ENCODE measurements at places on chromosomes 11 and 22. TPM values are rescaled to one million over a fixed set of nuclear protein-coding genes. Genes with fewer than 3 reads are reported as not detected.
A peak's percentile ranks its signal among the peaks of the same experiment; 100 is the strongest.

- no peak for DNase-seq
These were observed 78.6 kb downstream of the MAML2 start for GRCh38 chr11:96264364-96264763.

DNA sequence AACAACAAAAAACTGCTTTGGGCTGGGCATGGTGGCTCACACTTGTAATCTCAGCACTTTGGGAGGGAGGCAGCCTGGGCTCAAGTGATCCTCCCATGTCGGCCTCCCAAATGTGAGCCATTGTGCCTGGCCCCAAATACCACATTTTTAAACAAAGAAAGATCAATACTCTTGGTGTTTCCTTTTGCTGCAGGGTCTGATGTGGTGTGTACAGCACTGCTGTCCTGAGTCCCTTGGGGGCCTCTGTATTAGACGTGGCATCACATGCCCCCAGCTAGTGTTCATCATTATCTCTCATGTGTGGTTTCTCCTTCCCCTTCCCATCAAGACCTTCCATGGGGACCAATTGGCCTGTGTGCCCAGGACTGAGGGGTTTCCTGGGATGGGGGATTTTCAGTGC lies 20.5 kb upstream of the XBP1 start:
- DNase-seq = no peak

GRCh38 chr11:119696378-119697222 lies 32.4 kb downstream of the NECTIN1 start:
- peak; percentile 97 for DNase-seq

DNA sequence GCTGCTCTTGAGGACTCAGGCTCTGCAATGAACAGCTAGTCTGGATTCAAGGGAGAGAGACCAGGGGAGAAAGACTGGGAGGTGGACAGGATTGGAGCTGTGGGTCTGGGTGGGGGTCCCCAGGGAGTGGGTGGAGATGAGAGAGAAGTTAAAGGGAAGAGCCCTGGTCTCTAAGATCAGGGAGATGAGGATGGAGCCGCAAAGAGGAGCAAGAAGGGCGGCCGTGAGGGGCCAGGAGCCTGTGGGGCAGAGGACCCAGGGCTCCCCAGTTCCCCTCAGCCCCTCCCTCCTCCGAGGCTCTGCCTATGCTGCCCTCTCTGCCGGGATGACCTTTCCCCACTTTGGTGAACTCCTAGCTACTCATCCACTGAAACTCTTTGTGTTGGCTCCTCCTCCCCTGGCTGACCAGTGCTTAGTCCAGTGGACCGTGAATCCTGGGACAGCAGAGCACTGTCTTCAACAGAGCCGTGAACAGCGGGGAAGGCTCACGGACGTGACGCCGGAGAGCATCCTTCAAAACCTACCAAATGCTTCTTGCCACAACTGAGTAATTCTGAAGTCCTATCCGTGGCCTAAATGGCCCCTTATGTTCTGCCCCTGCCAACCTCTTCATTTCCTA lies 16.4 kb upstream of the RFPL3 start:
- DNase-seq = no peak

- no peak for DNase-seq
These were observed 80.7 kb downstream of the ARHGAP20 start for GRCh38 chr11:110631551-110631950.

DNA sequence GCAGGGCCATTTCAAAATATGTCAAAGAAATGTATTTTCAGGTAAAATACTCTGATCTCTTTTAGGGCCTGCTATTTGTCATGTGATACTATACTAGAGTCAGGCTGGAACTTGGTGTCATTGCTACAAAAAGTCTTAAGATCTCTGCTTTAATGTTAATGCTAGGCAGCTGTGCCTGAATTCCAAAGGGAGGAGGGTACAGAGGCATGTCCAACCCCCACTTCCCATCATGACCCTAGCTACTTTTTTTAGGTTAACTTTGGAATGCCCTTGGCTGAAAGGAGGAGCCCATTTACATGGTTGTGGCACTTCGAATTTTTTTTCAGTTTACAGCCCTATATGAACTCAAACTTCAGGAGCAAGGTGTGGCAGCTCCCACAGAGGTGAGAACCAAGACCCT lies 58.1 kb downstream of the OSBP2 start:
- no peak for DNase-seq

DNA sequence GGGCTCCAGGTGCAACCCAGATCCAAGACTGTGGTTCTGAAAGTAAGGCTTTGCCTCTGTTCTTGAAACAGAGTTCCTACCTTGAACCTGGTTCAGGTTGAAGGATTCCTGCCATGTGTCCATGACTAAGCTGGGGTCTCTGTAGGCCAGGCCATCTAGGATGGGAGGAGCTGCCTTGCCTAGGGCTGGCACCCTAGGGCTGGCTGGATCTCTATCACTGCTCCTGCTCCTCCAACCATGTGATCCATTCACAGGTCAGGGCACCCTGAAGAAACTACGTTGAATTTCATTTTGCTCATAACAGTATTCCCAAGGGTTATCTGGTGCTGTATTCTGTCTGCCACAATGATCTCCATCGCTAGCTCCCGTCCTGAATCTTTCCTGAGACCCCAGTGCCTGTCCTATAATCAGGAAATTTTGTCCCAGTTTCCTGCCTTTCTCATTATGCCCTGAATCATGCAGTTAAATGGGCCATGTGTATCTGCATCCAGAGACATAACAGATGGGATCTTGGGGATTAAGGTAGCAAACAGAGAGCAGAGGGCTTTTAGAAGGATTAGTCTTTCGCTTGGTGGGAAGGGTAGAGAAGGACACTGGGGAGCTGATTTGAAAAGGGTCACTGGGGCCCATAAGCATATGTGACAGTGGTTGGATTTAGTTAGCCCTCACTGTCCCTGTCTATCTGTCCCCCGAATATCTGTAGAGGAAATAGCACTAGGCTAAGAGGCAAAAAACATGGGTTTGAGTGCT lies 98.2 kb upstream of the MTMR2 start:
- no peak for DNase-seq

DNA sequence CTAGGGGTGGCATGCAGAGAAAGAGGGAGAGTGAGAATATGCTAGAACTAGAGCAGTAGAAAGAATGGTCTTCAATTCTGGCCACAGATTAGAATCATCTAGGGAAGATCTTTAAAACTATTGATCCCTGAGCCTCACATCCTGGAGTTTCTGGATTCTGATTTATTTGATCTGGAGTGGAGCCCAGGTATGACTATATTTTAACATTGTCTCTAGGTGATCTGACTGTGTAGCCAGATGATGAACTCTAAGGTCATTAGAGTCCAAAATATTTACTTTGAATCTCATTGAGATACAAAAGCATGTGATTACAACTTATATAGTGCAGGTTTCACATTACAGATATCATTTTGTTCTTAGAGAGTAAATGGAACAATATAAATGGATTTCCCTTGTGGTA lies 79.7 kb downstream of the FDX1 start:
- DNase-seq = no peak

DNA sequence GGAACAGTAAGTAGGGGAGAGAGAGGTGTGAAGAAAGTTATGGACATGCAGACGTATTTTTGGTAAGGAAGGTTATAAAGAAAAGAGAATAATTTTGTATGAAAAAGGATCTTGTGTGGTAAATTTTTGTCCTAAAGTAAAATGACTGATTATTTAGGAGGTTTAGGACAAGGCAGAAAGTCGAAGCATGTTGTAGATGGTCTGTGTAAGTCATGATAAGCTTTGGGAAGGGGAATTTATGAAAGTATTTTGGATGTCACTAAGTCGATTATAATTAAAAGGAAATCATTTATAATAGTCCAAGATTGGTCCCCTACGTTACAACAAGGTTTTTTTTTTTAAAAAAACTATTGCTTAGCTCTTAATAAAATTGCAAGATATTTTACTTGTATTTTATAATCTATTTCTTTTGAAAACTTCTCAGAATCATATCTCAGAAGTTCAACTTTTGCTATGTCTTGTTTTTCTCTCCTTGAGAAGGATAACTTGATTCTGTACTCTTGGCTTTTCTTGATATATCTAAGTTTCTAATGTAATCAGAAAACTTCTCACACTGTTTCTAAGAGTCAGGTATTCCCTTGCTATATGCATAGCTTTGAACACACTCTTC lies 10.9 kb upstream of the CABP2 start:
- DNase-seq = peak; percentile 44

GRCh38 chr11:9493492-9493891 lies 32.7 kb downstream of the ZNF143 start:
- no peak for DNase-seq

- DNase-seq = no peak
These were observed 6.9 kb downstream of the EHD1 start for GRCh38 chr11:64871492-64871891.

GRCh38 chr11:29255401-29255800 lies 761.4 kb downstream of the KCNA4 start:
- no peak for DNase-seq

DNA sequence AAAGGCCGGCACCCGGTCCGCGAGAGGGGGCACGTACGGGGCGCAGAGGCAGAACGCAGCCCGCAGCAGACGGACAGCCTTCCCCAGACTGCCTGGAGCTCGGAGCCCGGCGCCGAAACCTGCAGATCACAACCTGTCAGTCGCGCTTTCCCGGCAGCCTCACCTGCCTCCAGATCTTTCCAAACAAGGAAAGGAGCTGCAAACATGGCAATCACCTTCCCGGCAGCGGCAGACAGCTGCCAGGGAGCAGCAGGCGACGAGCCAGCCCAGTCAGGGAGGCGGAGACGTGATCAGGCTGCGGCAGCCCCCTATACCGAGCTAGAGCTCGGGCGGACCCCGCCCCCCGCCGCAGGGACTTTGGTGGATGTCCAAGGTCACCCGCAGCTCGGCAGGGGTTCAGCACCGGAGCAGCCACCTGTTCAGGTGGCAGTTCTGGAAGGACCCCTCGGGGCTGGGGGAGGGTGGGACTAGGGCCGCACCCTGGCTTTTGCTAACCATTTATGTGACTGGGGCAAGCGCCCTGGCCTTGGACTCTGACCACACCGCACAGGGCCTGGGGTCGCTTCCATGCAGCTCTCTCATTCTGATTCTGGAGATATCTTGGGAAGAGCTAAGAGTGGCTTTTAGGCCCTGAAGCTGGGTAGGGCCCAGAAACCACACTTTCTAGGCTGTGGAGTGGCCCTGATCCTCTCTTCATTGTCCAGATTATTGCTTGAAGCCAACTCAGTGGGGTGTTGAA lies 143.8 kb downstream of the NECTIN1 start:
- no peak for DNase-seq

DNA sequence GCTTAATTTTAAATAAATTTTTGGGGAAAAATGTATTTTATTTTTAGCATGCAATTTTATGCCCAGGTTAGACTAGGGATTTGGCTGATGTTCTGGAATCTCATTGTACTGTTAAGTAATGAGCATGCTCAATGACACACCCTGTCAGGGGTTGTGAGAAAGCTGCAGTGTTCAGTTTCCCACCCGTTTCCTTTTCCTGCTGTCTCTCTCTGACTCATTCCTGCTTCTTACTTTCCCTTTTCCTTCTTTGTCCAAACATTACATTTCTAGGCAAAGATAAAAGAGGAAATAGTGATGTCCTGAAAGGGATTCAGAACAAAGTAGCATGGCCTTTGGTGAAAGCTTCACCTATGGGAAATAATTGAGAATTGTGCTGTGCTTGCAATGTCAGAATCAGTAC lies 22.7 kb downstream of the OOSP3 start:
- peak; percentile 78 for DNase-seq

DNA sequence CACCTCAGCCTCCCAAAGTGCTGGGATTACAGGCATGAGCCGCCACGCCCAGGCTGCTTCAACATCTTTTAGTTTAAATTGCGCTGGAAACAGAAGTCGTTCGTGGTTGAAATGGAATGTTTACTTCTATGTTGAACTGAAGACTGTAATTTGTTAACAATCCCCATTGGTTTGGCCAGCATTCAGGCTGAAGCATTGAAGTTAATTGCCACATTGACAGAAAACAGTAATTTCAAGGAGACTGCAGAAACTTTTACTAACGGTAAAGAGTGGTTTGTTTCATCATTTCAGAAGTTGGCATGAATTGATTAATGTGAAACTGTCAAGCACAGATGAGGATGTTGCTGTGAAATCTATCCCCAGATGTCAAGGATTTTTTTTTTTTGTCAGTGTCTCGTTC lies 14.2 kb downstream of the AP5B1 start:
- DNase-seq = peak; percentile 56

- peak; percentile 44 for DNase-seq
These were observed 7.0 kb downstream of the GTF2H1 start for GRCh38 chr11:18329196-18329870.

- DNase-seq = peak; percentile 76
These were observed 22.2 kb downstream of the P2RY2 start for GRCh38 chr11:73240190-73240781.

- peak; percentile 91 for DNase-seq
These were observed 116.5 kb upstream of the MTNR1B start for GRCh38 chr11:92852946-92853345.

GRCh38 chr11:12446863-12447262 lies 69.5 kb downstream of the PARVA start:
- no peak for DNase-seq

- no peak for DNase-seq
These were observed 142.4 kb downstream of the KIRREL3 start for GRCh38 chr11:126857860-126858808.

GRCh38 chr11:126337126-126337473 lies 18.4 kb upstream of the ST3GAL4 start:
- no peak for DNase-seq

- no peak for DNase-seq
These were observed 22.5 kb downstream of the LRRC10B start for GRCh38 chr11:61531044-61531443.

The TSPAN18 gene
- total RNA-seq = 0.47 TPM

The RTN4RL2 gene
- 3.2 TPM for total RNA-seq

The ASRGL1 gene
- 0.65 TPM for total RNA-seq

The RAB39A gene
- total RNA-seq = not detected

The PLAAT5 gene
- not detected for total RNA-seq

The LRRC75B gene
- total RNA-seq = 3.2 TPM

The IL10RA gene
- not detected for total RNA-seq

The RTN4R gene
- 2.7 TPM for total RNA-seq

The NRGN gene
- total RNA-seq = not detected

The GAL3ST1 gene
- total RNA-seq = not detected

All from MCF 10A (cell line).